Fibroblast of lung (primary cell): ENCODE measurements at places on chromosomes 7 and 10. TPM values are rescaled to one million over a fixed set of nuclear protein-coding genes. Genes with fewer than 3 reads are reported as not detected.

DNA sequence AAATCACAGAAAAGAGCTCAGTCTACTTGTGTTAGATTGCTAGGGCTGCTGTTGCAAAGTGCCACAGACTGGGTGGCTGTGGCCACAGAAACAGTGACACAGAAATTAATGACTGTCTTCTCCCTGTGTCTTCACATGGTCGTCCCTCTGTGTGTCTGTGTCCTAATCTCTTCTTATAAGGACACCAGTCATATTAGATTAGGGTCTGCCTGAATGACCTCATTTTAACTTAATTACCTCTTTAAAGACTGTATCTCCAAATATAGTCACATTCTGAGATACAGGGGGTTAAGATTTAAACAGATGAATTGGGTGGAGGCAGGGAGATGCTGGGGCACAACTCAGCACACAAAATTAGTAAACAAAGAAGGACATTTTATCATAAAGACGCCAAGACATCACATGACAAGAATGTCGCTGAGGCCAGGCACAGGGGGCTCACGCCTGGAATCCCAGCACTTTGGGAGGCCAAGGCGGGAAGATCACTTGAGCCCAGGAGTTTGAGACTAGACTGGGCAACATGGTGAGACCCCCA, 23.3 kb upstream of the PARD3 start:
- H3K4me3 ChIP-seq: no peak overlapping the region
- no peaks in the 10 kb centered on the region for H3K4me1 ChIP-seq
- no peaks in the 10 kb centered on the region for H3K36me3 ChIP-seq
- H3K27ac ChIP-seq: no peak overlapping the region
- no peak for DNase-seq

DNA sequence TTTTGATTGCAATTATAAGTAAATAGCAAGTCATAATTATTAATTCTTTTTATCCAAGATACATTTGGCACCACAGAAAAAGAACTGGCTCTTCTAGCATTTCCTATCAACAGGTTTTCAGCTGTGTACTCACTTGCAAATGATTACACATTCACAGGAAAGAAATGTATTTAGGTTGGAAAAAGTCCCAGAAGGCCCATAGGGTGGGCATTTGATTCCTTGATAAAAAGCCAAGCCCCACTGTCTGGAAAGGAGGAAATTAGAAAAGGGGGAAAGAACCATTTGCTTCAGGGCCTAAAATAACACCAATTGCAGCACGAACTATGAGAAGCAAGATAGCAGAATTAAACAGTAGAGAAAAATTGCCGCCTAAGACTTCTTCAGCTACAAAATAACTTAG, 80.8 kb upstream of the COL1A2 start:
- H3K27me3 ChIP-seq: no peaks in the 10 kb centered on the region
- DNase-seq: peak; percentile 66
- no peak overlapping the region for H3K4me3 ChIP-seq
- no peaks in the 10 kb centered on the region for H3K36me3 ChIP-seq

DNA sequence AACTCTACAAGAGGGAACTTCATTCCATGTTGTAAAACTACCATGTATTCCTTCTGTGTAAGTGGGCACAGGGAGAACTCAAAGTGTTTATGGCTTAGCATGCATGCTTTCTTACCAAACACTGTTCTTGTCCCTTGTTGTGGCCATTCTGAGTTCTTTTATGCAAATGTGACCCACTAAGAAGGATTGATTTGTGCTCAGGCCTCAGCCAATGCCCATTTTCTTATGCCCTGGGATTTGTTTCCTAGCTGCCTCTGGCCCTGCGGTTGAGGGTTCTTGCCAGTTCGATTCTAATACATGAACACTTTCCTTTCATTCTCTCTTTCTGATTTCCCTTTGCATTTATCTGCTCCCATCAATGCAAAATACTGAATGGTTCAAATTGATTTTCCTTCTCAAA, 316.7 kb downstream of the NRG3 start:
- no peak for DNase-seq
- H3K27me3 ChIP-seq: no peaks in the 10 kb centered on the region
- no peaks in the 10 kb centered on the region for H3K36me3 ChIP-seq
- no peaks in the 10 kb centered on the region for H3K4me1 ChIP-seq
- H3K27ac ChIP-seq: no peak overlapping the region

OR2A12 gene
- total RNA-seq: not detected in 2 replicates

SH2D4B gene
- not detected in 2 replicates for total RNA-seq
